ENCODE measurements at places on chromosomes 3 and 15.
A peak's percentile ranks its signal among the peaks of the same experiment; 100 is the strongest.

DNA sequence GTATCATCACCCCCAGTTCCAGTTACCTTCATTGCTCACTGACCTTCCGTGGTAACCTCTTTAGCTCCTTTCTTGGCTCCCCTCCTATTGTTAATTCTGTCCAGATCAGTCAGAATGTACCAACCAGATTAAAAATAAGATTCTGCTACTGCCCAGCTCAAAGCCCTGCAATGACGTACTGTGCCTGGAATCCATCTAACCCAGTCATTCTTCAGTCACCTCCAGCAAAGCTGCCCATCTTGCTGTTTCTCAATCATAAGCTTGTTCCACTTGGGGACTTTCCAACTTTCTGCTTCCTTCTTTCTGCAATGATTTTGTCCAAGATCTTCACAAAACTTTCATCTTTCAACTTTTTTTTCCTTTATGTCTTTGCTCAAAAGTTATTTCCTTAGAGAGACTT is 512.0 kb upstream of the ZNF385D start:
- DNase-seq: peak; percentile 65

DNA sequence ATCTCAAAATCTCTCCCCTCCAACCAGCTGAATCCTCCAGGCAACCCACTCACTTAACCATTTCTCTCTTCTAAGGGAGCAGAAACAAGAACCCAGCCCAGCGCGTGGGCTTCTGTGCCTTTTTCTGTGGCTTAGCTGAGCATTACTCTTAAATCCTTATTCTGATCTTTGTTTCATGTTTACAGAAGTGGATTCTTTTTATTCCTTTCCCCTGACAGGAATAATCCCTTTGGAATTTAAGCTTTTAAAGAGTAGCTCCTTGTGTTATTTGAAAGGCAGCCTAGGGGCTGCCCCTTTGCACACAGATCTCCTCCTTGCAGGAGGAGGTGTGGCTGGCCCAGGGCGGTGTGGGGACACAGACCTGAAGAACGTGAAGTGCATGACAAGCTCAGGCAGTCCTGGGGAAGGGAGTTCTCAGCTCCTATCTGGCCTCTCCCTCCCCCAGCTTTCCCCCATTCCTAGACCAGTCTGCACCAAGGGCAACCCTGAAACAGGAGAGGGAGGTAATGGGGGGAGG is 77.1 kb upstream of the UBE2E1 start:
- DNase-seq: peak; percentile 59

DNA sequence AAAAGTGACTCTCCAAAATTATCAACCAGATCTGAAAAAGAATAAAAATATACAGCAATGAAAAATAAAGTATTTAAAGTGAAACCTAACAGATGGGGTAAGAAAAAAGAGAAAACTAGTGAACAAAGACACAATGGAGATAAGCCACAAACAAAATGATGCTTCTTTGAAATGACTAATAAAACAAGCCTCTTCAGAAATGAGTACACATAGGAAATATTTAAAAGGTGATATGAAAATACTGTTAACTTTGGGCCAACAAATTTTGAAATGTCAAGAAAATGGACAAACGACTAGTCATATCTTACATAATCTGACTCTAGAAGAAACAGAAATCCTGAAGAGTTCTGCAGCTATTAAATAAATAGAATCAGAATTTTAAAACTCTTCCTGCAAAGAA is 164.2 kb downstream of the ERC2 start:
- no peak for DNase-seq

GRCh38 chr3:165696496-165696895 is 140.7 kb downstream of the BCHE start:
- DNase-seq: no peak

- no peak for DNase-seq
Observed at GRCh38 chr3:4793311-4793710, 185.9 kb upstream of the BHLHE40 start.

DNA sequence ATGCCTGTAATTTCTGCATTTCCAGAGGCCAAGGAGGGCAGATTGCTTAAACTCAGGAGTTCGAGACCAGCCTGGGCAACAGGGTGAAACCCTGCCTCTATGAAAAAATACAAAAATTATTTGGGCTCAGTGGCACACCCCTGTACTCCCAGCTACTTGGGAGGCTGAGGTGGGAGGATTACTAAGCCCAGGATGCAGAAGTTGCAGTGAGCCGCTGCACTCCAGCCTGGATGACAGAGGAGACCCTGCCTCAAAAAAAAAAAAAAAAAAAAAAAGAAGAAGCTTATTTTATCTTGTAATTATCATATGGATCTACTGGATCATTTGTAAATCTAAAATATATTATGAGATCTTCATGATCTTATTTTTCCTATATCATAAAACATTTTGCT is 84.1 kb downstream of the PPCDC start:
- no peak for DNase-seq

DNA sequence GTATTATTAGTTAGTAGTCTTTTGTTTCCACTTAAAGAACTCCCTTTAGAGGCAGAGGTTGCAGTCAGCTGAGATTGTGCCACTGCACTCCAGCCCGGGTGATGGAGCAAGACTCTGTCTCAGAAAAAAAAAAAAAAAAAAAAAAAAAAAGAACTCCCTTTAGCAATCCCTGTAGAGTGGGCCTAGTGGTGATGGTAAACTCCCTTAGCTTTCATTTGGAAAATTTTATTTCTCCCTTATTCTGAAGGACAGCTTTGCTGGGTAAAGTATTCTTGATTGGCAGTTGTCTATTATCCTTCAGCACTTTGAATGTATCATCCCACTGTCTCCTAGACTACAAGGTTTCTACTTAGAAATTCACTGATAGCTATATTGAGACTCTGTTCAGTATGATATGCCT is 46.0 kb downstream of the RPL39L start:
- no peak for DNase-seq

- DNase-seq: peak; percentile 65
Observed at GRCh38 chr15:78308422-78309032, 9.1 kb upstream of the SKIC8 start.

- DNase-seq: no peak
Observed at GRCh38 chr3:127669541-127670228, 3.1 kb upstream of the ABTB1 start.

DNA sequence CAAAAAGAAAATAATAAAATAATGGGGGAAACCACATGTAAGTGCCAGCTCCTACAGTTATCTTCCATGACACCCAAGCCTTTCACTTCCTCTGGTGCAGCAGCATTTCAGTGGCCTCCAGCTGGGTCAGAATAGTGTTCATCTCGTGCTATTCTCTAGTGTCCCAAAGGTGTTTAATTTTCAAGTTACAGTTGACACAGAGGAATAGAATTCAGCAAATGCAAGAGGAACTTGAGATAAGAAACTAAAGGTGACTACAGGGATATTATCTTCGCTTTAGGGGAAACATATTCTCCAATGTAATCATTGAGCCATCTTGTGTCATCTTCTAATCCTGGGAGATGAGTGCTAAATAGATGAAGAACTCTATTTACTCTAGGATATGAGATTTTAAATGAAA is 212.8 kb downstream of the EPHA3 start:
- no peak for DNase-seq

DNA sequence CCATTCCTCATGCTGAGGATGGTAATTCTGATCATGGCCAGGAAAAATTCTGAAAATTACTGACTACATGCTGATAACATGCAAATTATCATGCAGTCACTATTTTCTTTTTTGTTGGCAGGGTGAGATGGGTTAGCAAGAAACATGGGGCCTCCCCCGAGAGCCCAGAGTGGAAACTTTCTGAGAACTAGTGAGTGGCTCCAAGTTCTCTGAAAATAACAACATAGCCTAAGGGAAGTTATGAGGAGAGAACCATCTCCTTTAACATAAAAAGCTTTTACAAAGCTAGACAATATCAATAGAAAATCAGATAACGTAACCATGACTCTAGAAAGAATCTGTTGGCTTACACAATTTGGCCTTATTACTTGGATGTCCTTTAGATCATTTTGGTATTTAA is 254.2 kb downstream of the PLOD2 start:
- no peak for DNase-seq

GRCh38 chr15:31905054-31905453 is 125.3 kb upstream of the CHRNA7 start:
- DNase-seq: no peak

DNA sequence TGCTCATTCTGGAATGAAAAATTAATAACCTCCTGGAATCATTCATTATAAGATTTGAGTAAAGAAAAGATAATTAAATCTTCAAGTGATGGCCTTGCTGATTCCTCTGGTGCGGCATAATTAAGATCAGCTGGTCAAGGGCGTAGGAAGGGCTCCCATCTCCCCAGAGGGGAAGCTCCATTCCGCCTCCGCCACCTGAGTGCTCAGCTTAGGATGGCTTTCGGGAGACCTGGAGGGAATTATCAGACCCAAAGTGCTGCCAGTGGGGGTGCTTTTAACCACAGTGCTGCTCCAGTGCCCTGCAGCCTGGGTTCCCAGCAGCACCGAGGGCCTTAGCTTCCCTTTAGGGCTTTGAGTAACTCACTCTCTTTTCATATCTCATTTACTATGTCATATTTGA is 556.6 kb upstream of the RGMA start:
- no peak for DNase-seq

DNA sequence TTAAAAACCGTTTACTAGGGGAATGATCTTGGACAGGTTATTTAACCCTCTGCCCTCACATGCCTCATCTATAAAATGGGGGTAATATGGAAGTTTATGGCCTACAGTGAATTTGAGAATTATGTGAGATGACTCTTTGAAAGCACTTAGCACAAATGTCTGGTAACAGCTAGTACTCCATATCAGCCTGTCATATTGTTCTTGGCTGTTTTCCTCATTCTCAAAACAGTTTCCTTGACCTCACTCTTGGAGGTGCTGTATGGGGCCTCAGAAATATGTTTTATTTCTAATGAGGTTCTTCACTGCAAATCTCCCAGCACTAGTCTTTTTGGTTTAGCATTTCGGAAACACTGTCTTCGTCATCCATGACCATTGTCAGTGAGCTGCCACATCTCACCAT is 398.2 kb downstream of the FEZF2 start:
- no peak for DNase-seq

DNA sequence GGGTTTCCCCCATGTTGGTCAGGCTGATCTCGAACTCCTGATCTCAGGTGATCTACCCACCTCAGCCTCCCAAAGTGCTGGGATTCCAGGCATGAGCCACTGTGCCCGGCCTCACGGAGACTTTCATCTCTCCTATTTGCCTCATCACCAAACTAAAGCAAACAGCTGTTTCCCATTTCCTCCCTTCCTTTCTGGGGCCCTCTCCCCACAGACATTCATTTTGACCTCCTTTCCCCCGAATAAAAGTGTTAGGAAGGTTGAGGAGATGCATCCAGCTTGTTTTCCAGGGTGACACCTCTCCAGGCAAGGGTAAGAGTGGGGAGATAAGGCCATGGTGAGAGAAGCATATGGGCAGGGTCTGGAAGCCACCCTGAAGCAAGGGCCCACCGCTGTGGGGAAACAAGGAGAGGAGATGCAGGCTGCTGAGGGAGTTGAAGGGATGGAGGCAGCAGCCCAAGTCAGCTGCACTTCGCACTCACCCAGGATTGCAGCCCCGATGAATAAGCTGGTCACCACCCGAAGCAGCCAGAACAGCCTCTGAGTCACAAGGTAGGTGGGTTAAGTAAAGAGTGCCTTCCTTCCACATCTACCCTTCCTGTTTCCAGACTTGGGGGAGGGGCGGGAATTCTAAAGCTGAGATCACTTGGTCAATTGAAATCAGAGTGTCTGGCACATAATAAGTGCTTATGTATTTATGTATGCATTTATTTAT is 7.7 kb downstream of the DUOXA2 start:
- DNase-seq: peak; percentile 86

GRCh38 chr3:130658678-130659077 is 88.0 kb downstream of the PIK3R4 start:
- peak; percentile 63 for DNase-seq
